ENCODE measurements at places on chromosomes 7 and 10. TPM values are rescaled to one million over a fixed set of nuclear protein-coding genes. Genes with fewer than 3 reads are reported as not detected.

Gene CLEC2L
- total RNA-seq = not detected

Gene CPA1
- 3.6 TPM for total RNA-seq

Gene STAG3
- total RNA-seq = 0.96 TPM

Gene NEUROD6
- not detected for total RNA-seq

Gene CYP3A7
- total RNA-seq = not detected

Gene IFIT1B
- total RNA-seq = 0.16 TPM

Gene HKDC1
- not detected for total RNA-seq

Gene ZNF727
- total RNA-seq = 5.6 TPM

Gene FAM131B
- 3.8 TPM for total RNA-seq

Gene ANKRD1
- 0.30 TPM for total RNA-seq

Gene EVX1
- not detected for total RNA-seq

Gene SUN1
- total RNA-seq = 236 TPM

Gene LIPN
- not detected for total RNA-seq

Gene HPSE2
- total RNA-seq = 3.4 TPM

Gene HOXA3
- 9.6 TPM for total RNA-seq

Gene CTAGE8
- total RNA-seq = 1.2 TPM

Gene VPS37D
- 1.8 TPM for total RNA-seq

Gene TFPI2
- 5.9 TPM for total RNA-seq

Gene CDHR3
- total RNA-seq = 5.1 TPM

Gene DEPP1
- total RNA-seq = 84.2 TPM

Gene GBX1
- total RNA-seq = not detected

Gene RAPGEF5
- total RNA-seq = 68.1 TPM

Gene INTS15
- 22.1 TPM for total RNA-seq

Gene LAMB4
- total RNA-seq = not detected

Gene P4HA1
- total RNA-seq = 72.5 TPM

Gene IQCE
- 12.0 TPM for total RNA-seq

Gene TDRD1
- 0.78 TPM for total RNA-seq

Gene SFRP4
- 98.6 TPM for total RNA-seq

Gene AKR1C8
- not detected for total RNA-seq

Gene NKX6-2
- total RNA-seq = not detected

Gene NANOS1
- 1.4 TPM for total RNA-seq

Gene CALCR
- total RNA-seq = not detected

Gene CHAT
- total RNA-seq = not detected

Gene GPRIN2
- total RNA-seq = 0.36 TPM

Gene ITIH2
- 0.10 TPM for total RNA-seq

Gene SPDYE2
- not detected for total RNA-seq

Gene TRPV5
- total RNA-seq = not detected

Gene TMEM270
- not detected for total RNA-seq

Gene ZP3
- total RNA-seq = 2.0 TPM

Gene CAV1
- total RNA-seq = 230 TPM

Gene LMOD2
- not detected for total RNA-seq

Gene HERPUD2
- total RNA-seq = 24.7 TPM

Gene ZNF117
- 15.3 TPM for total RNA-seq

Gene BUD31
- total RNA-seq = 57.0 TPM

Gene CCDC172
- not detected for total RNA-seq

Gene TAS2R5
- 1.7 TPM for total RNA-seq

Gene MACC1
- total RNA-seq = 1.7 TPM

Gene CNPY1
- total RNA-seq = not detected

Gene ADGRA1
- total RNA-seq = not detected

Gene PAX4
- not detected for total RNA-seq

Gene SAP25
- 7.5 TPM for total RNA-seq

Gene HOGA1
- total RNA-seq = 4.6 TPM
